ENCODE measurements at places on chromosomes 1 and 21. TPM values are rescaled to one million over a fixed set of nuclear protein-coding genes. Genes with fewer than 3 reads are reported as not detected.

GRCh38 chr1:183251959-183252450, 65.9 kb downstream of the LAMC2 start:
- no peak for DNase-seq

DNA sequence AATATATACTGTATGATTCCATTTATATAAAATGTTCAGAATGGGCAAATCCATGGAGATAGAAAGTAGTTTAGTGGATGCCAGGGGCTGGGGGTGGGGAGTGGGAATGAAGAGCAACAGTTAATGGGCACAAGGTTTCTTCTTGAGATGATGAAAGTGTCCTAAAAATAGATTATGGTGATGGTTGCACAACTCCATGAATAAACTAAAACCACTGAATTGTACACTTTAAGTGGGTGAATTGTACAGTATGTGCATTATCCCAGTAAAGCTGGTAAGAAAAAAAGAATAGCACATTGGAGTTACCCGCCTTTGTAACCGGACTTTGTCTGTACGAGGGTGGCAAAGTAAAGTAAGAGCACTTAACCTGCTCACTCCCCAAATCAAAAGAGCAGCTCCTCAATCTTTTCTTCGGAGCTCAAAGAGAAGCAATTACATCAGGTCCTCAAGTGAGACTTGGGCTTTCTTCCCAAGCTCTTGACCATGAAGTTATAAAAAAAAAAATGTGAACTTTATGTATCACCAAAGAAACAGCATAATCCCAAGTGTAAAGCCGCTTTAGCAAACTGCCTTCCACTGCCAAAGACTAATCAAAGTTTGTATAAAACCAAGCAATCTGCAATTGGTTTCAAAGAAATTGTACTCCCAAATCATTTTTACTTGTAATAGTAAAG, 32.1 kb downstream of the ALDH9A1 start:
- DNase-seq, result no peak

- no peak for DNase-seq
These were observed 15.4 kb downstream of the EFNA3 start for GRCh38 chr1:155093911-155094621.

Gene HENMT1
- 8.0 TPM for total RNA-seq

Gene REN
- total RNA-seq, result not detected

Gene MCOLN2
- 1.0 TPM for total RNA-seq

Data from neural crest cell (in vitro differentiated cells).